C1 segment of cervical spinal cord (tissue), 14 donors: ENCODE measurements at places on chromosomes 12 and 14.

DNA sequence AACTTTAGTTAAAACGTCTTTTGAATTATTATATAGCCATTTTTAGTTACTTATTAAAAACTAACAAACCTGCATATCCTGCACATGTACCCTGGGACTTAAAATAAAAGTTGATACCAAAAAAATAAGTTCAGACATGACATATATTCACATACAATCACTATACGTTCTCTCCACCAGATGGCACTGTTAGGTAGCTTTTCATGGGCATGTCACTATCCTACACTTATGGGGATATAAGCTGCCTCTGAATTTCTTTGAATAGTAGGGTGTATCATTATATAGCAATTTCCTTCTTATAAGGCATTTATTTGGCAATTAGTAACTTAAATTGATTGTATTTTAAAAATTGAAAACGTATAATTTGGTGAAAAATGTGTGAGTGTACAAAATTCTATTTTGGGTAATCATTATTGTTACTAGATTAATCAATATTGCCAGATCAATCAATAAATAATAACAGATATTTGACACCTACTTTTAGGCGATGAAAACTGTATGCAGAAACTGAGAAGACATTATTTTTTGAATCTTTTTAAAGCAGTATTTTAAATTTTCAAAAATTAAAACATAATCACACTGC is 31.8 kb upstream of the OR10A7 start:
- no peak for DNase-seq

DNA sequence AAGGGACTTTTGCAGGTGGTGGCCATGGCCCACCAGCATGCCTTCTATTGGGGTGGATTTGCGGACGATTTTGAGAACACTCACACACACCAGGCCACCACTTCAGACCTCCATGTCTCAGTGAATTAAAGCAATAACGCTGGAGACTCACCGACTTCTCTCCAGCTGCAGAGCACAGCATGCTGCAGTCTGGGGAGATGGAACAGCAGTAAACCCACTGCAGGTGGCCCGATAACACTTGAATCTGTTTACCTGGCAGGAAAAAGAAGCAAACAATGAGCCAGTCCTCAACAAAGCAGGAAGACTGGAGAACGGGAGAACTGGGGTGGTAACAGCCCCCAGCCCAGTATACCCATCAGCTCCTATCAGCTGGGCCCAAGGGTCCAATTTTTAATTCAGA is 21.6 kb downstream of the RFC5 start:
- no peak for DNase-seq

DNA sequence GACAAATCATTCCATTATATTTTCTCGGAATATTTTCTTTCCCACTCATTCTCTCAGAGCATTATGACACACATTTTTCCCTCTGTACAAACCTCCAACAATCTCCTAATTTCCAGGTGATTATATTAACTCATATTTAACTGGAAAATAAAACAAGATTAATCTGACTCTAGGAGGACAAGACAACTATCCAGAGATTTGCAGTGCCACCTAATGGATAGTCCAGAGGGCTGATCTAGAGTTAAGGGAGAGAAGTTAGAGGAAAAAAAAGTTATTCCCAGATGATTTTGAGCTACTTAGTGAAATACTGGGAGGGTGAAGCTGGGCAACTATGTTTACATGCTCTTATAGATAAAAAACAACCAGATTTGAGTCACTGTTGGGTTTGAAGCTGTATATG is 161.7 kb downstream of the ALX1 start:
- no peak for DNase-seq

- no peak for DNase-seq
Measured at GRCh38 chr12:131919366-131920156, 9.5 kb upstream of the PUS1 start.

DNA sequence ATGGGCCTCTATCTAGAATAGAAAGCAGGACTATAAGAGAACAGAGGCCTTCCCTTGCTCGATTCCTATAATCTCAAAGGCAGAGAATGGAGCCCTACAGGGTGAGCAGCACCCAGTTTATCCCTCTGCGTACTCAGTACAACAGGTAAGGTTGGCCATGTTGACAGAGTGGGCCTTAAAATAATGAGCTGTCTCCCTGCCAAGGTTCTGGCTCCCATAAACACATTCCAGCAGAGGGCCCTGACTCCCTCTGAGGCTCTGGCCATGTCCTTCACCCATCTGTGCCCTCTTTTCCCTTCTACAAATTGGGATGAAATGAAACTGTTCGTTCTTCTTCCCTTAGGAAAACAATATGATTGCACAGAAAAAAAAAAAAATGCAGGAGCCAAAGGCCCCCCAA is 16.9 kb upstream of the PNMA1 start:
- DNase-seq: peak; percentile 62

GRCh38 chr12:100031836-100032235 is 47.1 kb upstream of the ANKS1B start:
- no peak for DNase-seq

GRCh38 chr12:130606231-130606630 is 109.9 kb downstream of the RIMBP2 start:
- DNase-seq: no peak

DNA sequence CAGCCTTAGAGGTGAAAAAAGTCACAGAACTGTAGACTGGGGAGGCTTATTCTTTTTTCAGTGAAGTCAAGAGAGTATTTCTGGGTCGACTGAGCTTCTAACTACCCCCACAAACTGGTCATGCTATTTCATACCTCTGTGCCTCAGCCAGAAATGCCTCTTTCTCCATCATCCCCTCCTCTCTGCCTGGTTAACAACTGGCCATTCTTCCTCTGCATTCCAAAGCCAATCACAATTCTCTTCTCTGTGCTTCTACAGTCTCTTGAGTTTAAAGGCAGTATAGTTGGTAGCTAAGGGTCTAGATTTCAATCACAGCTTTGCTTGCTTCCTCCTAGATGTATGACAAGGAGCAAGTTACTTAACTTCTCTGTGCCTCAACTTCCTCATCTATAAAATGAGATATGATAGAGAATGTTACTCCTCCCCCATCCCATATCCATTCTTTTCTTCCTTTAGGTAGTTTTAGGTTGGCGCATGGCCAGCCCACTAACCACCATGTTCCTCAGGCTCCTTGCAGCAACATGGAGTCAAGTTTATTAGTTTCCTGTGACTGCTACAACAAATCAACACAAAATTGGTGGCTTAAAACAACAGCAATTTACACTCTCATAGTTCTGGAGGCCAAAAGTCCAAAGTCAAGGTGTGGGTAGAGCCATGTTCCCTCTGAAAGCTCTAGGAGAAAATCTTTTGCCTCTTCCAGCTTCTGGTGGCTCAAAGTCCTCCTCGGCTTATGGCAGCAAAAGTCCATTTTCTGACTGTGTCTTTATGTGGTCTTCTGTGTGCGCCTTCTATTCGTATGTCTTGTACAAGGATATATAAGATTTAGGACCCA is 62.5 kb downstream of the ITPR2 start:
- DNase-seq: no peak

DNA sequence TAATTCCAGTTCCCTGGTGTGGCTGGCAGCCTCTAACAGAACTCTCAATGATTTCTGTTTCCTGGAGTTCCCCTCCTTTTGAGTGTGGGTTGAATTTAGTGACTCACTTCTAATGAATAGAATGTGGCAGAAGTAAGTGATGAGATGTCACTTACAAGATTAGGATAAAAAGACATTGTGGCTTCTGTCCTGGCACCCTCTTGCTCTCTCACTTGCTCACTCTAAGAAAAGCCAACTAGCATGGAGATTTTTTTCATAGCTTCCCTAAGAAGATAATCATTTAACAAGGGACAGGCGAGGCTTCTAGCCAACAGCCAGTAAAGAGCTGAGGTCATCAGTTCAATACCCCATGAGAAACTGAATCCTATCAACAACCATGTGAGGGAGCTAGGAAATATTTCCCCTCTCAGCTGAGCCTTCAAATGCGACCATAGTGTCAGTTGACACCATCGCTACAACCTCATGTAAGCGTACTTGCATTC is 156.7 kb downstream of the TMTC3 start:
- DNase-seq: no peak

GRCh38 chr12:48459259-48459658 is 13.1 kb upstream of the ANP32D start:
- no peak for DNase-seq
